ENCODE measurements at places on chromosomes 7 and 10.
A peak's percentile ranks its signal among the peaks of the same experiment; 100 is the strongest.

DNA sequence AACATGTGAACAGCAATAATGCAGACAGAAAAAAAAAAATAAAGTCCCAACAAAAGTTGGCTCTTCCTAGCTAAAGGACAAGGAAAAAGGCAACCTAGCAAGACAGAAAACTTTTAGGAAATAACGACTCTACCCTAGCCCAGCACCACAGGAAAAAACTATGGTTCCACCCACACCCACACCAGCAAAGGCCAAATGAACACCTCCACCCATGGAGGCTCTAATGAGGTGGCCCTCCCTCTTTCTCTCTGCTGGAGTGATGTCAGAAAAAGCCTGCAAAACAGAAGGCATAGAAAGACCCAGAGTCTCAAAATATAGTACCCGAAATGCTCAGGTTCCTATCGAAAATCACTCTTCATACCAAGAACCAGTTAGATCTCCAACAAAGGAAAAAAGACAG, 28.4 kb downstream of the SYPL1 start:
- no peak for DNase-seq

- no peak for DNase-seq
Observed at GRCh38 chr10:106609470-106610266, 554.8 kb downstream of the SORCS1 start.

DNA sequence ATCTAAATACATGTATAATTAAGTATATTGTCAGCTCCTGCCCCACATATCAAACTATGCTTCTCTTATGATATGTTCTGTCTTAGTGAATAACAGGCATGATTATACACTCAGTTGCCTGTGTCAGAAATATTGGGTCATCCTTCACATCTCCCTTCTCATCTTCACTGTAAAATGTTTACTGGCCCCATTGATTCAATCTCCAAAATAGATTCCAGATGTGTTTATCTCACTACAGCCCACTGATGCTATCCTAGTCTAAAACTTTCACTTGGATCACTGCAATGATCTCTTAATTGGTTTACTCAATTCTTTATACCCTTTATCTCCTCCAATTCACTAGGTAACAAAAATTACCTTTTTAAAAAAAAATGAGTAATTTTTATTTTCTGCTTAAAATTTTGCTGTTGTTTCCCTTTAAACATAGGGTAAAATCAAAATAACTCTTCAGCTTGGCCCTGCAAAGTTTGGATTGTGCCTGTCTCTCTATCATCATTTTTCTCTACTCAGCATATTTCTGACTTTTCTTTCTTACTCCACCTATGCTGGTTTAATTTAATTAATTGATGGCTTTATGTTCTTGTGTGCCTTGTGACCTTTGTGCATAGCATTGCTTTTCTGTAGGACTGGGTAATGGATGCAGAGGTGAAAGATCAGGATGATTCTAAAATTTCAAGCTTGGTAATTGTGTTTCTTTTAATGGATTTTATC, 233.9 kb upstream of the FOXP2 start:
- no peak for DNase-seq

DNA sequence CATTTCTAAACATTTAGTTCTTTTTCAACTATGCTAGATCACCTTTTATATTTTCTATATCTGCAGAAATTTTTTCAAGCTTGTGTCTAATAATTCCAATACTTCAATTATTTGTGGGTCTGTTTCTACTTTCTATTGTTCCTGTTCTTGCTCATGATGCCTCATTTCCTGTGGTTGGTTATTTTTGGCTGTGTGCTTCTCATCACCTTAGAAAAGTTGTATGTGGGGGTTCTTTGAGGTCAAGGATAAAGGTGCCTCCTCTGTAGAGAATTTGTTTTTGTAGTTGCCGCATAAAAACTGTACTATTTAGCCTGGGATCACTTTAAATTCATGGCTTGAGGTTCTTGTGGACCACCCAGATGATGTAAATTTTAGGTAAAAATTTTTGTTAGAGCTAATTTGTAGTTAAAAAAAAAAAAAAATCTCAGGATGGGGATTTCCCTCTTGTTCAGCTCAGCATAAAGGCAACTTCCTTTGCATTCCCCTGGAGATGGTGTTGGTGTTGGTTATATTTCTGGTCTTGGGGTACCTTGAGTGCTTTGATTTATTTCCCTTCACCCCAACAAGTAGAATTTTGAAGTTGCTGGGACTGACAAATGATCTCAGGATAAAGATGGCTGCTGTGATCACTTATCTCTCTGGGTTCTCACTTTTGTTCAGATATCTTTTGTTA, 27.0 kb upstream of the JAZF1 start:
- DNase-seq: no peak

GRCh38 chr10:74593470-74593869, 232.9 kb upstream of the KAT6B start:
- DNase-seq: no peak

DNA sequence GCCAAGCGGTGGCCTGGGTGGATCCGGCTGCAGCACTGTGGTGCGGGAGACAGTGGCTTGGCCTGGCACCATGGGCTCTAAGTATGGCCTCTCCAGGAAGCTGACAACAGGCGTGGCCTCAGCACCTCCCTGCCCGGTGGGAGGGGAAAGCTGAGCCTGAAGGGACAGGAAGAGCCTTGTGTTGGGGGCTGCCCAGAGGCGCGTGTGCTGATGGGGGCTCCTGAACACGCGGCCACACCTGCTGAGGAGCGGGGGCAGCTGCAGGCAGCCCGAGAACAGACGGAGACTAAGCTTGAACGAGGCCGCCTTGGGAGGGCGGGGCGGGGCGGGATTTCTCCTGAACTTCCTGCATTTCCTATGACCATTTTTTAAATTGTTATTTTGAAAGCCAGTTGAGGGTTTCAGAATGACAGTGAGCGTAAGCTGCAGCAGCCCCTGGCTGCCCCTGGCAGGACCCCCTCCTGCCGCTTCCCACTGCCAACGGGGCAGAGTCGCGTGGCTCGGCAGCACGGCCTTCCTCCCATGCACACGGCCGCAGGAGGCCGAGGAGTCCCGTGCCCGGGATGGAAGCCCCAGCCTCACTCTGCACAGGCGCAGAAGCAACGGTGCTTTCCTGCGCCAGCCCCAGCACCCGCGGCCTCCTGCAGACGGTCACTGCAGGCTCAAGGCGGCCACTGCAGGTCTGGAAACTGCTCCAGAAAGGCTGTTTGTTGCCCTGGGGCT, 43.2 kb downstream of the DPYSL4 start:
- DNase-seq: no peak

DNA sequence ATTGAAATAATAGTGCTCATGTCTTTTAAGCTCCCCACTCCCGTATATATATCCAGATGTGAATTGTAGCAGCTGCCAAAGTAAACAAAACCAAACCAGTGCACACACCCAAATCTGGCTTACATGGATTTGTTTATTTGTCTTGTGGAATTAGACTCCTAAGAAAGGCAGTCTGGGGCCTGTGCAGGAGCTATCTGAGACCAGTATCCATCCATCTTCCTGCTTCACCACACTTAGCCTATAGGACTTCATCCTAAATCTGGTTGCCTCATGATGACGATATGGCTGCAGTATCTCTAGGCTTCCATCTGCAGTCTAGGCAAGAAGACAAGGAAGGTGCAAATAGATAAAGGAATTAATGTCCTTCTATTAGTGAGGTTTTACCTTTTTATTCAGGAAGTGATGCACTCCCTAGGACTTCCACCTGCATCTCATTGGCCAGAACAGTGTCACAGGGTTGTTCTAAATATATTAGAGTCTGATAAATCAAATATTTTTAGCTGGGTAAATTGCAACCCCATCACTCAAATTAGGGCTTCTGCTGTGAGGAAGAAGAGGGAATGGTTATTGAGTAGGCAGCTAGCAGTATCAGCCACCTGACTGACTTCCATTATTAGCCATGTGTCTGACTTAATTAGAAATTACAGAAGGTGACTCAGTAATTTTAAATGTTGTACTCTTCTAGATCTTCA, 6.0 kb downstream of the WIPF3 start:
- DNase-seq: no peak

- DNase-seq: no peak
Observed at GRCh38 chr7:95753440-95753839, 18.9 kb upstream of the DYNC1I1 start.

- no peak for DNase-seq
Observed at GRCh38 chr7:158407581-158408317, 179.9 kb downstream of the PTPRN2 start.

DNA sequence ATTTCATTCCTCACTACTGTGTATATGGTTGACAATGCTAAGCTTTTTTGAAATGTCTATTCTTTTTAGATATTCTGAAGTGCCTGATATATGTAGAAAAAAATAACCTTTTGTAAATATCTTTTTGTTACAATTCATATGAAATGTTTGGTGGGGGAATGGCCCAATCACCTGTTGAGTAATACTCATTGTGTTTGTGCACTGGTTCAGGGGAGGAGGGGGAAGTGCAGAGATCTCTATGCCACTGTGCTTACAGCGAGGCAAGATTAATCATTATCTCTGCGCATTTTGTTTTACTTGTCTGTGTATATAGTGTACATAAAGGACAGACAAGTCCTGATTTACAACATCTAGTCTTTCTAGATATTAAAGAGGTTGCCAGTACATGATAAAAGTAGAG, 25.2 kb downstream of the NUP42 start:
- no peak for DNase-seq

DNA sequence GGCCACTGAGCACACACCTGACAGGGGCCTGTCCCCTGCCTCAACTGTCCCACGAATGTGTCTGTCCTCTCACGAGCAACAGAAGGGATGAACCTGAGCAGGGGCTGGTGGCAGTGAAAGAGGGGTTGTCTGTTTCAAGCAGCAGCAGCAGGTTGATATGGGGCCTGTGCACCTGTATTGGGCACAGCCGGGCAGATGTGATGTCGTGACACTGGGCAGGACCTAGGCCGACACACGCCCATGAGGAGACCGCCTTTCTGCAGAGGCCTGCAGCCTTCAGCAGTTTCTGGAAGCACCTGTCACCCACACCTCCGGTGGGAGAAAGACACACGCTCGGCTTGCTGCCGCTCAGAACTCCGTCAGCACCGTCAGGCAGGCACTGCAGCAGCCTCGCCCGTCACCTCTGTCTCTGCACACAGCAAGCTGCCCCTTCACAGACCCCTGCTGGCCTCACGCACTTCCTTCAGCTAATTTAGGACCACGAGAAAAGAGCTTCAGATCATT, 48.5 kb downstream of the AMZ1 start:
- DNase-seq: no peak

- no peak for DNase-seq
Observed at GRCh38 chr10:99531026-99531695, 1.6 kb upstream of the NKX2-3 start.

- DNase-seq: no peak
Observed at GRCh38 chr10:50536617-50537240, 87.0 kb downstream of the SGMS1 start.

- DNase-seq: no peak
Observed at GRCh38 chr10:118915161-118915560, 114.4 kb upstream of the NANOS1 start.

GRCh38 chr10:124706462-124707143, 37.6 kb downstream of the FAM53B start:
- no peak for DNase-seq

DNA sequence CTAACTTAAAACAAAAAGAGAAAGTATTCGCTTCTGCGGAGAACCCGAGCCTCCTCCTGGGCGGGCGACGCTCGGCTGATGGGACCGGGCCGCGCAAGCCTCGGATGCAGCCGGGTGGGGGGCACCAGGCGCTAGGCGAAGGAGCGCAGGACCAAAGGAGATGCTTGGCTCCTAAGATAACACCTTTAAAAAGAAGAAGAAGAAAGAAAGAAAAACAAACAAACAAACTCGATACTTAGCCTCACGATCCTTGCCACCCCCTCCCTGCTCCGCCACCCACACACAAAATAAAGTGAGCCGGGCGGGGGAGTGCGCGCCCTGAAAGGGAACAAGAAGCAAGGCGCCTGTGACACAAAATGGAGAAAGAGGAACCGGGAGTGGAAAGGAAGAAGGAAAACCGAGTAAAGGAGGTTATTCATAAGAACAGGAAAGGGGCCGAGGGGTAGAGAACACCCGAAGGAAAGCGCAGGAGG, 34.0 kb upstream of the EBLN1 start:
- DNase-seq: peak; percentile 54

DNA sequence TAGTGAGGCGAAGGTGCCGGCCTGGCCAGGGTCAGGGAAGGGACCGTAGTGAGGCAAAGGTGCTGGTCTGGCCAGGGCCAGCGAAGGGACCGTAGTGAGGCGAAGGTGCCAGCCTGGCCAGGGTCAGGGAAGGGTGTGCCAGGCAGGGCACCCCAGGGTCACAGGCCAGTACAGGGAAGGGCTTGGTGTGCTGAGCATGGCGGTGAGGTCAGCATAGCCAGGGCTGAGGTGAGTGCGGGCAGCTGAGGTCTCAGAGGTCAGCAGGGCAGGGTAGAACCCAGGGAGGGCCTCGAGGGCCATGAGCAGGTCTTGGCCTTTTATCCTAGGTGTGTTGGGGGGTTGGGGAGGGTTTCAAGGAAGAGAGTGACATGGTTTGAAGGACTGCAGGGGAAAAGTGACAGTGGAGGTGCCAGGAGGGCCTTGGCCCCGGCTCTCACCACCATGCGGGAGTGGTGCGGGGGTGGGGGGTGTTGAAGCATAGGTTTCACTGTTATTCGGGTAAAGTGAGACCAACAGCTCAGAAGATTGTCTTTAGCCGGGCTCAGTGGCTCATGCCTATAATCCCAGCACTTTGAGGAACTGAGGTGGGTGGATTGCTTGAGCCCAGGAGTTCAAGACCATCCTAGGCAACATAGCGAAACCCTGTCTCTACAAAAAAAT, 93.3 kb downstream of the CHST15 start:
- no peak for DNase-seq

- DNase-seq: no peak
Observed at GRCh38 chr10:93436591-93437085, 45.5 kb downstream of the MYOF start.

- DNase-seq: no peak
Observed at GRCh38 chr10:104630731-104631130, 10.4 kb upstream of the SORCS3 start.

DNA sequence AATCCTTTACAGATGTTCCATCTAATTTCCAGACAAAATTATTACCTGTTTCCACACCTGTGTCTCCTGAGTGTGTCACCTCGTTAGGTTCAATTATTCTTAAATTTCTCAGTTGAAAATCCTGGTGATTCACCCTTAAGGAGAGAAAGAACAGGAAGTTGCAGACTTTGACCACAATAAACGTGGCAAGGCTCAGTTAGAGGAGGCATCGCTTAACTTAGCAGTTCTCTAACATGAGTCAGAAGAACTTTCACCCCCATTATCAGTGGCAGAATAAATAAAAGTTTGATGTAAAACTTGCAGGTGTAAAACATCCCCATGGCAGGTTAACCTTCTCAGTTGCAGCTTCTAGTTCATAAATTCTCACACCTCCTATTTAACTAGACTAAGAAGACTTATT, 8.3 kb downstream of the XPNPEP1 start:
- no peak for DNase-seq

GRCh38 chr7:107971613-107972012, 31.3 kb downstream of the LAMB1 start:
- no peak for DNase-seq

DNA sequence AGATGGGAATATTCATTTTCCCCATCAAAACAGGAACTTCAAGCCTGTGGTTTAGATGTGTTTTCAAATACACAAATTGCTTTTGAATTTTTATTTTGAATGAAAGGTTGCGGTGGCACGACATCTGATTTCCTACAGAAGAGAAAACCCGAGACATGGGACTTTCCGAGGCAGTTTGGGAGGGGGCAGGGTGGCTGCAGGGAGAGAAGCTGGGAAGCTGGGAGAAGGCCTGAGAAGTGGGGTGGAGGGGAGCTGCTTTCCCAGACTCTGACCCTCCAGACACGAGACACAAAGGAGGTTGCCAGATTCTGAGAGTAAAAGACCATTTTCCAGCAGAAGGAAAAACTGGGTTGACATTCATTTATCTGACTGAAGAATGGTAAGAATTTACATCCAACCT, 19.6 kb downstream of the TMEM176A start:
- no peak for DNase-seq

- DNase-seq: no peak
Observed at GRCh38 chr10:105210546-105210945, 569.5 kb downstream of the SORCS3 start.

All from BE2C (cell line).